ENCODE measurements at places on chromosomes 2 and 18.

GRCh38 chr18:24734058-24734457 lies 273.6 kb downstream of the HRH4 start:
- DNase-seq = no peak

DNA sequence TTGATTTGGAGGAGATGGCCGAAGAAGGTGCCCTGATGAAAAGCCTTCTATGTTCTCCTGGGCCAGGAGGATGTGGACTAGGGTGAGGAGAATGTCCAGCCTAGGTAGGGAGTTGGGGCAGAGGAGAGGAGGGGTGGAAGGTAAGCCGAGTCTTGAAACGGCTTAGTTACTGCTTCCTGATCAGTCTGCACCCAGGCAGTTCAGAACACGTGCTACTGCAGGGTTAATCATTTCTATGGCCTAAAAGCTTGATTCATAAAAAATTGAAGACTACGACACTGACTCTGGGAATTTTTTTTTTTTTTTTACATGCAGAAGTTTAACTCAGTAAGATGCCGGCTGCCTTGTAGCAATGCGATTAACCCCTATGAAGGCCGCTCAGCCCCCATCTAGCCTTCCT lies 125.3 kb downstream of the TMEM163 start:
- DNase-seq = no peak

DNA sequence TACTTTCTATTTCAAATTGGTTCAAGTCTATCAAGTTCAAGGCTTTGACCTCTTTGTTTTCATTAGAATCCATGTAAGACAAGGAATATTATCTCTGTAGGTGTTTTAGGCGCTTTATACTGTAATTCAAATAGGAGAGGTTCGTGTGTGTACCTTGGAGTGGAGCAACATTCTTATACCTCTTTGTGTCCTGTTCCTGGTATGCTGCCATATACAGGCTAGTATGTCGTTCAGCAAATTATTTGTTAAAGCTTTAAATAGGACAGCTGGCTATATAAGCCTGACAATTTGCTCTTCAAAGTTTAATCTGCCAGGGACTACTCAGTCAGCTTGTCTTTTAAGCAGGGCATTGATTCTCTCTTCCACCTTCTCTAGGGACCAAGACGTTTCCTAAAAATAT lies 31.1 kb upstream of the SPAG16 start:
- DNase-seq = no peak

- DNase-seq = no peak
Measured at GRCh38 chr2:240672076-240672700, 10.5 kb downstream of the AQP12B start.

- no peak for DNase-seq
Measured at GRCh38 chr2:49693961-49694360, 539.6 kb upstream of the FSHR start.

GRCh38 chr2:75162259-75162658 lies 37.1 kb downstream of the TACR1 start:
- no peak for DNase-seq

DNA sequence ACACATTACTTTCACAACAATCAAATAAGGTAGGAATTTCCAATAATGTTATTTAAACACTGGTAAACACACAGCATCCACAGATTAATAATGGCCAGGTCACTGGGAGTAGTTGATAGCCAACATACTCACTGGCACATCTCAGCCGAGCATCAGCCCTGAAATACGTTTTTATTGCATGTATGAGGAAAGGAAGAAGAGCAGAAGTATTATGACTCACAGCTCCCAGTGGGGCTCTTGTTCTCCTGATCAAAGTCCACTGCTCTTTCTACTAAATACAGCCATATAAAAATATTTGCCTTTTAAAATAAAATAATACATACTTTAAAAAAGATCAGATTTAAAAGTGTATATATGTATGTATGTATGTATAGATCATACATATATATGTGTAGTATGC lies 999.6 kb downstream of the SUCLG1 start:
- no peak for DNase-seq

DNA sequence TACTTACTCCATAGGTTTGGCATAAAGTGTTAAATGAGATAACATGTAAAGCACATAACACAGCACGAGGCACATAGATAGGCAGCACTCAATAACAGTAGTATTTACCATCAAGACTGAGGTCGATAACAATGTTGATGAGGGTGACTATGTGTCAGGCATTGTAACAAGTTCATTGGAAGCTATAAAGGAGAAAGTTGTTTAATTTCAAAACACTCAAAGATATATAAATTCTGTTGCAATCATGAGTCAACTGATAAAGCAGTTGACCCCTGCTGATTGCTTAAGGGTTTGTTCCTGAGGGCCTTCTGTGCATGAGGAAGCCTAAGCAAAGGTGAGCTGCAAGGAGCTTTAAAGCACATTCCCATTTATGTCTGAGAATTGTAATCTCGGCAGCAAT lies 760.5 kb downstream of the SATB2 start:
- DNase-seq = no peak

DNA sequence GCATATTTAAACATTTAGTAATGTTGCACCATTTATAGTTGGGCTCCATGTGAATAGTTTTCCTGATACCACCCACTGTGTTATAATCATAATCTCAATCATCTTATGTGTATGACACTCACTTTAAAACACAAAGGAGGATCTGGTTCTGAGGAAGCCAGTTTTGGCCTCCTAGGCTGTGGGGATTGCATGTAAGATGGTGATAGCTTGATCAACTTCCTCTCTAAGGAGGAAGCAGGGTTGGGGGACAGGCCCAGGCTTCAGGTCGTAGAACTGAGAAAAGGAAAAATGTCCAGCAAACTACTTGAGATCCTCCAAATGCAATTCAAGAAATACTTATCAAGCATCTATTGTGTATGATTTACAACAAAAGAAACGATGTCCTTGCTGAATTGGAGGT lies 4.9 kb upstream of the PPM1B start:
- no peak for DNase-seq

DNA sequence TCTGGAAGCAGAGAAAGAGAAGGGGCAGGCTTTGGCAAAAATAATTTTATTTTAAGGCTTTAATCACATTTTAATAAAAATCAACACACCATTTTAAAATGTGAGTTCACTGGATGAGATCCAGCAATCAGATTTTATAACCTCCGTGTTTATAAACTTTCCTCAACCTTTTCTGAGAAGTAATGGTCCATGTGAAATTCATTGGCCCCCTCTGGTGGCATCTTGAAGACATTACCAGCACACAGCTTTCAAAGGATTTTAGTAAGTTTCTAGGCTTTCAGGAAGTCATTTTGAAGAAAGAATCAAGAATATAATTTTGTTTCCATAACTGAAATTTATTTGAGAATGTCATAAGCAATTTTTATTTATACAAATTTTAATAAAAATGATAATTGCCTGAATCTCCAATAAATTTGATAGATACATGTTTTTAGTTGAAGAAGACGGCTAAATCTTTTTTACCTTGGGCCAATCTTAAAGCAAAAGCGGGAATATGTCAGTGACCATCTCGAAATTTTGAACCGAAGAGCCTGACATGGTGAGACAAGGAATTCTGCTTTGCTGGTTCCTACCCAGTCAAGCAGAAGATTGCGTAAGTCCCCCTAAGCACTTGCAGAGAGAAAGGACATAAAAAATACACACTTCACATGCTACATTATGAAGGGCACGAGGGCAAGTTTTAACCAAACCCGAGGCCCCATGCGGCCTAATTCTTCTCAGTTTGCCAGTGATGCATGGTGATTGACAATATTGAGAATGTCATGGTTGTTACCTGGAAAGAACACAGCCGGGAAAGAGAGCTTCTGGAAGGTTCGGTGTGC lies 128.4 kb upstream of the CBLN2 start:
- DNase-seq = no peak

- no peak for DNase-seq
Measured at GRCh38 chr2:97935719-97936161, 60.0 kb downstream of the TMEM131 start.
